ENCODE measurements at places on chromosomes 5 and 9.

GRCh38 chr5:138461343-138462125 lies 3.7 kb upstream of the EGR1 start:
- no peak for DNase-seq

GRCh38 chr5:179405054-179405416 lies 59.8 kb upstream of the ADAMTS2 start:
- peak; percentile 22 for DNase-seq

DNA sequence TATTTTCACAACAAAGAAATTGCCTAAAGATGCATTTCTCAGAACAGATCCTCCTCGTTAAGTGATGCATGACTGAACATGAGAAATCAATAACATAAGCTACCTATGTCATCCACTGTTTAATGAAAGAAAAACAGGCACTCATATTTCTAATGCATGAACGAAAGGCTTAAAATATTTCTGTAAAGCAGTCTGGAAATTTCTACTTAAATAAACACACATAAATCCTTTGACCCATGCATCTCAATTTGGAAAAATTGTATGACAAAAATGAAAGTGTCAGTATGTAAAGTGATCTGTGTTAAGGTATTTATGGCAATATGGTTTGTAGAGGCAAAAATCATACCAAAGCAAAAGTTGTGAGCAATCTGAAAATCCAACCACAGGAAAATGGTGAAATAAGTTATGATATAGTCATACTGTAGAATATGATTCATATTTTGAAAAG lies 399.2 kb upstream of the GRAMD2B start:
- DNase-seq = no peak

GRCh38 chr9:92187989-92188714 lies 72.9 kb upstream of the SPTLC1 start:
- DNase-seq = no peak

DNA sequence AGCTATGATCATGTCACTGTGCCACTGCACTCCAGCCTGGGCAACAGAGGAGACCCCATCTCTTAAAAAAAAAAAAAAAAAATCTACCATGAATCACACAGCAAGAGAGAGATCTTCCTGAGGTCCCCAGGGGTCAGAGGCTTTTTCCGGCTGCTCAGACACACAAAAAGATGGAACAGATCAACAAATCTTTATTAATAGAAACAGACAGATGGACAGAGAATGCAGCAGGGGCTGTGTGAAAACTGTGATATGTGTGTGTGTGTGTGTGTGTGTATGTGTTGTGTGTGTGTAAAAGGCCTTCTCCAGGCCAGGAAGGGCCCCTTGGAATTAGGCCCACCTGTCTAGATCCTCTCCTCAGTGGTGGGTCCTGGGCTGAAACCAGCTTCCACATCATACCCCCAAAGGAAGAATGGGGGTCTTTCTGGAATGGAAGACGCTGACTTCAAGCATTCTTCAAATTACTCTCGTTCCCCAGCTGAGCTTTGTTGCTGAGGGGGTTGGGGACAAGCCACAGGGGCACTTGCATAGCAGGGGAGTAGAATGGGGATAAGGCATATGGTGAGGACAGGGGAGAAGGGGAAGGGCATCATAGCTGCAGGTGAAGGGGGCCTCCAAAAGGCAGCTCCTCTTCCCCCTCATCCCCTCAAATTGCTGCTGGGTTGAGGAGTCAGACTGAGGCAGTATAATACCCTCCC lies 2.9 kb downstream of the SIGMAR1 start:
- no peak for DNase-seq

DNA sequence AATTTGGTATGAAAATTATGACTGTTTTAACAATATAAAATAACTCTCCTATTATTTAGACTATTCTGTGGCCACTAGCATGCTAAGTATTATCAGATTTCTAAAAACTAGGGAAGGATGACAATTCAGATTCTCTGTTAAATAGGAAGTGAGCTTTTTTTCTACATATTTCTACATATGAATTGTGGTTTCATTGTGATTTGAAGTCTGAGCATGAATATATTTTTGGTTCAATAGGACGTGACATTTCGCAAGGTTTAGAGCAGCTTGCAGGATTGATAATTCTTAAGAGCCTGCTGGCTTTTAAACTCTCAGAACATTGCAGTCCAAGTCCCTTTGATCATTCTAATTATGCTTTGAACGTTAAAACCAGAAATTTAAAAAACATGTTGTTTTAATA lies 82.9 kb downstream of the ADGRV1 start:
- no peak for DNase-seq

- no peak for DNase-seq
Measured at GRCh38 chr5:26881901-26882300, 156.5 kb downstream of the CDH9 start.

All from D341Med (cell line).